ENCODE measurements at places on chromosomes 16 and 17.

- no peak for DNase-seq
Observed at GRCh38 chr16:69469807-69470561, 45.6 kb downstream of the CYB5B start.

DNA sequence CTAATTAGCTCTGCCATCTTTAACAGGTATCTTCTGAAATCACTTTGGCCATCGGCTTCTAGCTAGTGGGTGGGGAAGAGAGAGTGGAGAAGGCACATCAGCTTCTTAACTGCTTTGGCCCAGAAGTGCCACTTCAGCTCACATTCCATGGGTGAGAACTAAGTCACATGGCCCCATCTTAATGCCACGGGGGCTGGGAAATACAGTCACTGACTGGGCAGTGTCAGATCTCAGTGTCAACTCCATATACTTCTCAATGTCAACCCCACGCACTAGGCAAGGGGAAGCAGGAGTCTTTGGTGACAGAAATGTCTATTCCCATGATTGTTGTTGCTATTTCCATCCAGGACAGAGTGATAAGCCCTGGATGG is 29.4 kb downstream of the CCR7 start:
- DNase-seq: no peak

- DNase-seq: no peak
Observed at GRCh38 chr16:5918567-5919130, 821.1 kb upstream of the EEF2KMT start.

GRCh38 chr16:71746442-71747046 is 22.0 kb upstream of the PHLPP2 start:
- no peak for DNase-seq

GRCh38 chr17:8839410-8839935 is 28.0 kb downstream of the PIK3R6 start:
- DNase-seq: no peak

GRCh38 chr17:44927696-44928095 is 12.4 kb upstream of the GFAP start:
- no peak for DNase-seq

DNA sequence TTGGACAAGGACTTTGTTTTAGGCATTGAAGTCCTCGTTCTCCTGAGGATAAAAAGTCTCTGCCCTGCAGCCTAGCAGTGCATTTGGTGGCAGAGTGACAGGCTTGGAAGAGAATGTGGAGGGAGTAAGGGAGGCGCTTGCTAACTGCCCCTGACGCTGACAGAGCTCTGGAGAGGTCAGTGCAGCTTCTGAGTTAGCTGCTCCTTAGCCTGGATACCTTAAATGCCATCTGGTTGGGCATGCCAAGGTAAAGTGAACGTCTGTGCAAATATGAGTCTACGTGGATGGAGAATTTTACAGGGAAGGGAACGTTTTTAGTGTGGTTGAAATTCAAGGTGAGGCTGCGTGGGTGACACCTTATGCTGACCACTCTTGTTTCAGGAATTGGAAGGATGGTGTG is 44.4 kb downstream of the SEC14L1 start:
- DNase-seq: no peak

- DNase-seq: no peak
Observed at GRCh38 chr17:8720596-8720995, 24.0 kb downstream of the CCDC42 start.

DNA sequence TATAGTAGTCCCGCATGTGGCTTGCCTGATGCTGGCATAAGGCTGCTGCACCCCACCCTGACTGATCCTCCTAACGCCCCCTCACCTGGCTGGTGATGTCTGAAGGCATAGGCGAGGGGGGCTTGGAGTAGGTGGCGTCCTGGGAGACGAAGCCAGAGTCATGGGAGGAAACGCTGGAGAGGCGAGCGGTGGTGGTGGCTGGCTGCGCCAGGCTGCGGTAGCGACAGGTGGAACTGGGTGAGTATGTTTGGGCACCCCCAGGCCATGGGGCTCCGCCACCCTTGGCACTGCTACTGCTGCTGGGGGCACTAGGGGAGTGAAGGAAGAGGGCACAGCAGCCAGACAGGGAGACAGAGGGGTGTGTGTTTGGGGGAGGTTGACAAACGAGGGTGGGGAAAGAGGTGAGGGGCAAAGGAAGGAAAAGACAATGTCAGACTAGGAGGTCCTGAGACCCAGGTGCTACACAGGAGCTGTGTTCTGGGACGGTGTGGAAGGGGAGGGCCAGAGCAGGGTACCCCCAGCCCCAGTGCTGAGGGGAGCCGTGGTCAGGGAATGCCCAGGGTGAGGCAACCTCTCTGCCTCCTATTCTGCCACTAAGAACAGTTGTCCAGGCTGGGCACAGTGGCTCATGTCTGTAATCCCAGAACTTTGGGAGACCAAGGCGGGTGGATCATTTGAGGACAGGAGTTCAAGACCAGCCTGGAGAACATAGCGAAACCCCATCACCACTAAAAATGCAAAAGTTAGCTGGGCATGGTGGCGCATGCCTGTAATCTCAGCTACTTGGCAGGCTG is 11.4 kb downstream of the MTSS2 start:
- no peak for DNase-seq

GRCh38 chr17:4818276-4818675 is 11.3 kb downstream of the PLD2 start:
- DNase-seq: no peak

DNA sequence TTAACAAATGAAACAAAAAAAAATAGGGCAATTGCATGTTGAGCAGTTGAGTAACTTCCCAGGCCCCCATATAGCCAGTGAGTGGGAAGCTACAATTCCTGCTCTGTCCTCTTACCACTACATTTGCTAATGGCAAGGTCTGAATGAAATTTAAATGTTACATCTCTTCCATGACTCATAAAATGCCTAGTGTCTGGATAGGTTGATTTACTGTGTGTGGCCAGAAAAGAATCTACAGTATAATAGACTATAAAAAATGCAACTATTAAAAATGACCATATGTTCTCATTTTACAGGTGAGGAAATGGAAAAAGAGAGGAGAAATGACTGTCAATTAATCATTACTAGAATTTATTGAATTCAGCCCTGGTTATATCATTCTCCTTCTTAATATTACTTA is 1199.3 kb downstream of the CDH11 start:
- no peak for DNase-seq

DNA sequence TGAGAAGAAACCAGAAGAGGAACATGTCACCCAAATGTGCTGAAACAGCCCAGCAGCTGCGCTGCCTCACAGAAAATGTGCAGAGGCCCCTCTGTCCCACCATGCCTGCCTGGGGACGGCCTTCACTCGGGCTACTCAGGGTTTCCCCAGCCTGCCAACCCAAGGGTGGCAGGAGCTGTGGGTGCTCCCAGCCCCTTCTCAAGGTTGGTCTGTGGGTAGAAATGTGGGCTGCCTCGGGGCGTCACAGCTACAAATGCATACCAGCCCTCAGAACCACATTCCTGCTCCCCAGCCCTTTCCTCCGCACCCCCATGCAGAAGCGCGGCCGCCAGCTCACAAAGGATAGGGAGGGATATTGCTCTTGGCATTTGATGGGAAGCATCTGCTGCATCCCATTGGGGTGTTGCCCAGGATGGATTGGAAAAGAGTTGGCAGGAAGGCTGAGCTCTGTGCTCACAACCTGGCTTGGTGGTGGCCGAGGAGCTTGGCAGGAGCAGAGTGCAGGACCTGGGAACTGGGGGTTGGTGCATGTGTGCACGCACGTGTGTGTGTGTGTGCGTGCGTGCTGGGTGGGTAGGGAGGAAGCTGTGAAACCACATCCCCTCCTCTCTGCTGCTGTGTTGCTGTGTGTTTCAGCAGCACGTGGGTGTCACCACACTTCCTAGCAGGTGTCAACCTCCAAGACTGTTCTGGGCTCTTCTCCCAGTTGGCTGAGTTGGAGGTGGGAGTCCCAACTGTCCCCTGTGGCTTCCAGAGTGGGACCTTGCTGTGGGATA is 304.4 kb downstream of the SEC14L1 start:
- DNase-seq: no peak

GRCh38 chr16:46911038-46911437 is 26.9 kb downstream of the GPT2 start:
- DNase-seq: no peak

DNA sequence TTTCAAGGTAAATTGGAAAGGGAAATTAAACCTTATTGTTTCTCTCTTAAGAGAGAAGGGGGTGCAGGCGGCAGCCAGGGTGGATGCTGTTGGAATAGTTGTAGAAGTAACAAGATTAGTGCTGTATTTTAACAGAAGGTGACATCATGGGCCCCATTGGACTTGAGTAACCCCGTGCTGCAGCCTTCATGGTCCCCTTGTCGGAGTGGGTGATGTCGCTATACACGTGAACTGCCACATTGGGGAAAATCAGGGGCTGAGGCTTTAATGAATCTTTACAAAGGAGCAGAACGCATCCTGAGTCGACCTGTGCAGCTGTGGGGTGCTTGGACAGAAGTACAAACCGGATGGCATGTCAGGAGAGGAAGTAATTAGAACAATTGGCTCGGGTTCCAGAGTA is 3.2 kb downstream of the SNX11 start:
- no peak for DNase-seq

GRCh38 chr16:30186782-30187555 is 3.6 kb downstream of the CORO1A start:
- DNase-seq: no peak

DNA sequence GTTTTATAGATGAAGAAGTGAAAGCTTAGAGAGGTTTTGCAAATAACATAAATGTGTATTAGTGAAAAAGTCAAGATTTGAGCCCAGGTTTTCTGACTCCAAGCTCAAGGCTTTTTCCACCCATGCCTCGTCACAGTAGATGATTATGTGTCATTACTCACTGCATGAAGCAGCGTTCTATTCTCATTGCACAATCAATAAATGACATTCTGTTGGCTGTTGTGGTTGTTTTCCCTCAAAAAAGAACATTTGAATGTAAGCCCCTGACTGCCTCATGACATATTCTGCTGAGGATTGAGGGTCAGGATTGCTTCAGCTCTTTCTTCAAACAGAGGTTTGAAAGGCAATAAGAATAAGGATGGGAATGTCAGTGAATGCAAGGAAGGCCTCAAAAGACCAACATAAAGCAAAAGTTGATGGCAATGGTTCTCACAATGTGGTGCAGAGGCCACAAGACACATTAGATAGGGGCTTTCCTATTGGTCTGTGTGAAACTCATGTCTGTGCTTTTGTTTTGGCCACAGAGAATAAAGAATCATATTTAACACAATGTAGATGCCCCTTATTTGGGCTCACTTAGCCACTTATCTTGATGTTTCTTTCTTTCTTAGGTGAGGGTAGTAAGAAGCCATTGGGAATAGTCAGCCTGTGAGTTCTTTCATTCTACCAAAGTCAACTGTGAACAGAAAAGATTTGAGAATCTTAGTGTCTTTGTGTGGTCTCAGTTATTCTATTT is 5.4 kb upstream of the MMD start:
- DNase-seq: no peak

GRCh38 chr16:1259760-1260068 is 3.8 kb downstream of the TPSD1 start:
- DNase-seq: no peak

DNA sequence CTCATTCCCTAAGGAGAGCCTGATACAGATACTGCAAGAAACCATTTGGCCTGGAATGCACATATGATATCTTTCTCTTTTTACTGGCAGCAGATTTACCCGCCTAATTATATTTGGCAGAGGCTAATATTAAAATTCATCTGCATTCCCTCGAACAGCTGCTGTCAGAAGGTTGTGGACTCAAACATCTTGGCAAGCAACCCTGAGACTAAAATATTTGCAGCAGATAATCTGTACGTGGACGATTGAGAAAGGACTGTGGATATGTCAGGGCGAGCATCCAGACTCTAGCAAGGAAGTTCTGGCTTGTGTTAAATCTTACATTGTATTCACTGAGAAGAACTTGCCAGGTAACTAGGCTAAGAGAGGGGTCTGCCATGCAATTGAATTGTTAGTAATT is 65.2 kb downstream of the SNX20 start:
- DNase-seq: no peak

- no peak for DNase-seq
Observed at GRCh38 chr17:41625602-41626001, 1.2 kb upstream of the KRT17 start.

GRCh38 chr17:31903401-31903800 is 1.9 kb upstream of the UTP6 start:
- no peak for DNase-seq

DNA sequence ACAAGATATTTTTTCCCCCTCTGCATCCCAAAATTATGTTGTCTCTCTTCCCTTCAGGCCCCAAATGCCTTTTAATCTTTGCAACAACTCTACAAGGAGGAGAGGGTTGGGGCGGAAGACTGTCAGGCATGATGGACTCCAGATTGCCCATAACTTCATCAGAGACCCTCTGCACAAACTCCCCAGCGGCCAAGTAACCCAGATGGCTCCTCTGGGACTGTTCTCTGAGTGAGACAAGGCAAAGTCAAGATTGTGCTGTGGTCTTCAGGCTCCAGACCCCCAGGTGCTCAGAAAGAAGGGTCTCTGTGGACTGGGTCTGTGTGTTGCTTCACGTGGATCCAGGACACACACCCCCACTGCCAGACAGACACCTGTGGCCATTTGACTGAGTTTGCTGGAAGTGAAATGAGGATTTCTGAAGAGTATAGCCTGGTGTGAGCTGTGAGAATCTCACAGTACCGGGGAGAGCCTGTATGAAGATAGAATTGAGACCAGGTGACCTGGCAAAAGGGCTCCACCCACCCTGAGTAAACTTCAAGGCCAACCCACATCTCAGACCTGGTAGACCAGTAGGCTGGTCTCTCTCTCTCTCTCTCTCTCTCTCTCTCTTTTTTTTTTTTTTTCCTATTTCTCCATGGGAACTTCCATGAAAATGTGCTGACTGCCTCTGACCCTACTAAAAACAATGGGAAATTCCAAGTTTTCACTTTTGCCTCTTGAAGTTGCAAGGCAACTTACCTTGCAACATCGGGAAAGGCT is 354.1 kb downstream of the SOX9 start:
- no peak for DNase-seq

GRCh38 chr16:339680-340079 is 12.8 kb downstream of the AXIN1 start:
- no peak for DNase-seq

GRCh38 chr17:51347851-51348584 is 87.7 kb downstream of the UTP18 start:
- DNase-seq: no peak

DNA sequence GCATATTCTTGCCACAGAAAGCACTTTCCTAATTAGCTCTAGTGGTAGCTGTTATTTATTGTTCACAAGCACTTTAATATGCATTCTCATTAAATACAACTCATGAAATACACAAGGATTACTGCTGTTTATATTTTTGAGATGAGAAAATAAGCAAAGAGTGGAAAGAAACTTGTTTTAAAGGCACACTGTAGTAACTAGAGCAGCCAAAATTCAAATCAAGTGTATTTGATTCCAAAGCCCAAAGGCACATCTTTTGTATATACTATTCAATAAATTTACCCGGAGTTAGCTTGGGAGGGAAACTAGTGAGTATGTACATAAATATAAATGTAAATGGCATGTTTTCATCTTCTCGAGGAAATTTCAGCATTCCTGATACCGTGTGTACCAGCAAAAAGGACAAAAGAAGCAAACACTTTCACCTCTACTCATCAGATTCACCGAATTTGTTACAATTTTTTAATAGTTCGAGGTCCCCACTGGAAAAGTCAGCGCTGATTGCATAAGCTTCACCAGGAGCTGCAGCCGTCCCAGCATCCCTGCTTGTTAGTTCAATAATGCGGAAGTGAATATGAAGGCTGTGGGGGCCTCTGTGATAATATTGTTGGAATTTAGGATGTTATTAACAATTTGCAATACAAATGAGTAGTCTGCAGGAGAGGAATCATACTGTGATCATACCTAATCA is 371.6 kb upstream of the MON1B start:
- no peak for DNase-seq

- DNase-seq: no peak
Observed at GRCh38 chr16:57660715-57661463, 7.2 kb upstream of the ADGRG3 start.
